NCI-H1105 treated with DMSO at 0.1 percent for 48 hours (cell line): ENCODE measurements at places on chromosomes 6 and 20.

GRCh38 chr20:13745784-13746183 is 38.9 kb downstream of the ESF1 start:
- DNase-seq = no peak

DNA sequence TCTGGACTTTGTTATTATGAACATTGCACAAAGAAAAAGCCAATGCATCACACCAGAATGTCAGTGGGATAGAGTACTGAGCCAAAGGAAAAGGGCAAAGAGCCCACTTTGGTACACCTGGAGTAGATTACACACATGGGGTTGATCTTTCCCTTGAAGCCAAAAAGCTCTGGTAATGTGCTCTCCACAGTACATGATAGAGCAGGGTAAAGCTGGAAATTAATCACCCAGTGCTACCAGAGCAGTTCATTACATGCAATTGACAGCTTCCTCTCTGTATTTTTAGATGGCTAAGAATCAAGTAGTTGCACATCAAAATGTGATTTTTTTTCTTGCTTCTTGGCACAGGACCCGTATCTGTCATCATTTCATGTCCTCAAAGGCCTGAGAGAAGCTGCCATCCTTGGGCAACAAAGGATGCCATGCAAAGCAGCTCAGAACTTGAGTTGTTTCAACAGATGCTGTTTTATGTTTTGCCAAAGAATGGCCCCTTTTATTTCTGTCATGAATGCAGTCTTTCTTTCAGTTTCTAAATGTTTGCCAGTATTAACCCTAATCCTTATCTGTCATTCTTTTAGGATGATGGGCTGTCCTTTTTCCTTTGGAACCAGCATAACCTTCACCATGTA is 88.1 kb downstream of the HDGFL1 start:
- no peak for DNase-seq

DNA sequence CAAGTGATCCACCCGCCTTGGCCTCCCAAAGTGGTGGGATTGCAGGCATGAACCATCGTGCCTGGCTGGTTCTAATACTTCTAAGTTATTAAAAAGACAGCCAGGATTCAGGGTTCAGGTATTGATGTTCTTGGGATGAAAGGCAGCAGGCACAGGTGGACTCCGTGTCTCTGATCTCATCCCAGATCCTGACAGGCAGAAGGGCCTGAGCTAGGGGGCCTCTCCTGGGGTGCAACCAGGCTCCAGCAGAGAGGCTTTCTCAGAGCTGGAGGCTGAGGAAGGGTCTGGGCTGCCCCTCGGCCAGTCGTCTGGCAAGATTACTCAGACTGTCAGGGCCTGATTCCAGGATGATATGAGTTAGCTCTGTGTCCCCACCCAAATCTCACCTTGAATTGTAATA is 106.3 kb downstream of the SCML4 start:
- DNase-seq = no peak

DNA sequence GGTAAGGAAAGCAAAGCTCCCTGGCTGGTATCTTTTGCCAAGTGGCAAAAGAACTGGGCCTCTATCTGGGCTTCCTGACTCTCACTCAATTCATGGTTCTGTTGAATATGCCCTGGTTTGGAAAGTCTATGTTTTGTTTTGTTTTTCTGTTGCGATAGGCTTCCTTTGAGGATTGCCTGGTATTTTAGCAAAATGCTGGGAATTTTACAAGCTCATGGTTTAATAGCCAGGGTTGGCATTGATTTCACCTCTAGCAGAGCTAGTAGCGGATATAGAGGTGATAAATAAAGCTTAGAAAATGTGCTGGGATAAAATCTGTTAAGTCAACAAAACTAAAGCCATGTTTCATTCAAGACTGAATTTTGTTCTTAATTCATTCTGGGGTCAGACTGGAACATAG is 109.9 kb downstream of the RNF144B start:
- DNase-seq = no peak

- DNase-seq = no peak
These were observed 4.7 kb upstream of the SERPINB6 start for GRCh38 chr6:2976060-2976459.

GRCh38 chr20:24473435-24474223 is 4.2 kb downstream of the SYNDIG1 start:
- no peak for DNase-seq

DNA sequence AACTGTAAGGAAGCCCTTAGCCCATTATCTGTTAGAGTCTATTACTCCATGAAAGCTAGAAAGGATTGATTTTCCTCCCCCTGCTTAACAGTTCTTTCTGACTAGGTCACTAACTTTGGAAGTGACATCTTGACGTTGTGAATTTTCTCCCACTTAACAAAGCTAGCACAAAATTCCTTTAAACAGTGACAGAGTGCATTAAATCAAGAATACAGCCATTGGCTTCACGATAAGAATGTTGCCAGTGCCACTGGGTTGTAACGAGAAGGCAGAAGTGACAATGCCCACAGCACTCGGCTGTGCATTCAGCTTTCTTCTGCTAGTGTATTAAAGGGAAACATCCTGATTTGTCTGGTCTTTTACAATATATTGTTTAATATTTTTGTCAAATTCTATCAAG is 182.7 kb upstream of the DTNBP1 start:
- no peak for DNase-seq

- DNase-seq = no peak
These were observed 82.2 kb downstream of the TIAM2 start for GRCh38 chr6:155077331-155077730.

DNA sequence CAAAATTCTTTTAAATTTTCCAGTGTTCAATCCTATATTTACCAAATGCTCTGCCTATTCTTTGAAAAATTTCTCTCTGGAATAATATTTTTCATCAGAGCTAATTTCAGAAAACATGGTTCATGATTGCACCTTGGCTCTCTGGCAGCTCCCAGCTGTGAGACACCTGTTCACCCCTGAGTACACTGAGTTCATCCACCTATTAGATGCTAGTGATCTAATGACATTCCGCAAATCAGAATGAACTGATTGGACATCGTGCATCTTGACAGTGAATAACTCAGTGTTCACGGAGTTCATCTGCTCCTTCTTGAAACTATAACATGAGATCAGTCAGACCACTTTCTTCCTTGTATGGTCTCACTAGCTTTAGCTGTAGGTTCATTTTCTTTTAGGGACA is 3.9 kb upstream of the SHPRH start:
- no peak for DNase-seq

DNA sequence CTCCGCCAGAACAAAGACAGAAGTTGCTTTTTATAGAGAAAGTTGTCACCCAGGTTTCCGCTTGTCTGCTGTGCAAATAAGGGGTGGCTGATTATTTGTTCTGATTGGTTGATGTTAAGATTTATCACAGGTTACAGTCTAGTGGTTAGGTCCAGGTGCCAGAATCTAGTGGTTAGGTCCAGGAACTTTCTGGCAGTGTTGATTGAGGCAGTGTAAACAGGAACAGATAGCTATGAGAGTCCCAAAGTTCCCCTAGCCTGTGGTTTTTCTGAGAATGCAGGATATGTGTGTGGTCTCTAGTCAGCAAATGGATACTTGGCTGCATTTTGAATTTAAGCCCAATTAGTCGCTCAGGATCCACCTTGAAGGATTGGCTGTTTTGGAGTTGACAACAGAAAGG is 148.0 kb downstream of the TMEM200A start:
- peak; percentile 32 for DNase-seq

GRCh38 chr20:53152228-53152627 is 180.1 kb downstream of the TSHZ2 start:
- DNase-seq = no peak

DNA sequence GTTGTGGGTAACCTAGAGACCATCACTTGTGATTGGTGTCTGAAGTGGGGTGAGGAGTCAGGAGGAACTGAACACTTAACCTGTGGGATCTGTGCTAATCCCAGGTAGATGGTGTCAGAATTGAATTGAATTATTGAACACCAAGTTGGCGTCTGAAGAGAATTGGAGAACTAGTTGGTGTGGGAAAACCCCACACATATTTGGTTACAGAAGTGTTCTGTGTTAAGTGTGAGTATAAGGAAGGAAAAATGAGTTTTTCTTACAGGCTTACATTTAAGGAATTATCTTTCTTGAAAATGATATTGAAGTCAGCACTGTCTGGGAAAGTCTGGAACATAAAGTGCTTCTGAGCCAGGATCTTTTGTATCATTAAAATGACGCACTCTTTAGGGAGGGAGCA is 182.9 kb upstream of the ECI2 start:
- no peak for DNase-seq

- DNase-seq = no peak
These were observed 46.5 kb upstream of the IFNGR1 start for GRCh38 chr6:137265561-137266308.

DNA sequence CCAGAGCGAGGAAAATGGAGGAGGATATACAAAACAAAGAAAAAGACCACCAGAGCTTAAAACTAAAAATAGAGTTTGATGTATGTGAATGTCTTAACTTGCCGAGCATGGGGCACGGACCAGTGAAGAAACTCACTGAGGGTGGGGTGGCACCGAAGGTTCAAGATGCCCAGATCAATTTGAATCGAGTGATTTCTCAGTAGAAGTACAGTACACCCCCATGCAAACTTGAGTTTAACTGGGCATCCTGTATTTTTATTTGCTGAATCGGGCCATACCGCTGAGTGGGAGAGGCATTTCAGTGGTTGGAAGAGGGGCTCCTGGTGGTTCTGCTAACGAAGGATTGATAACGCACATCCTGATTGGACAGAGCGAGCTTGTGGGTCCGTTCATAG is 81.7 kb downstream of the ANKRD60 start:
- no peak for DNase-seq
